Stimulated activated CD4-positive, alpha-beta T cell treated with anti-CD3 and anti-CD28 coated beads, Interleukin-1b, Interleukin-23, amount 100 ng/mL, for 1 hour (primary cell): ENCODE measurements at places on chromosomes 2 and 18.

DNA sequence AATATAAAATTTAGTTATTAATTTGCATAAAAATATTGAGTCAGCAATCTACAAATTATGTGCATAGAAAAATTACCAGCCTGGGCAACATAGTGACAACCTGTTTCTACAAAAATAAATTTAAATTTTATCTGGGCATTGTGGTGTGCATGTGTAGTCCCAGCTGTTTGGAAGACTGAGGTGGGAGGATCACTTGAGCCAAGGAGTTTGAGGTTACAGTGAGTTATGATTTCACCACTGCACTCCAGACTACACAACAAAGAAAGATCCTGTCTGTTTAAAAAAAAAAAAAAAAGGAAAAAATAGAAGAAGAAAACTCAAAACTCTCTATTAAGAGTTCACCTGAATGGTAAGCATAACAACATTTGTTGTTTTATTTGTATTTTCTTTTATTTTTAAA is 1048.4 kb upstream of the CDH2 start:
- no peak for DNase-seq

DNA sequence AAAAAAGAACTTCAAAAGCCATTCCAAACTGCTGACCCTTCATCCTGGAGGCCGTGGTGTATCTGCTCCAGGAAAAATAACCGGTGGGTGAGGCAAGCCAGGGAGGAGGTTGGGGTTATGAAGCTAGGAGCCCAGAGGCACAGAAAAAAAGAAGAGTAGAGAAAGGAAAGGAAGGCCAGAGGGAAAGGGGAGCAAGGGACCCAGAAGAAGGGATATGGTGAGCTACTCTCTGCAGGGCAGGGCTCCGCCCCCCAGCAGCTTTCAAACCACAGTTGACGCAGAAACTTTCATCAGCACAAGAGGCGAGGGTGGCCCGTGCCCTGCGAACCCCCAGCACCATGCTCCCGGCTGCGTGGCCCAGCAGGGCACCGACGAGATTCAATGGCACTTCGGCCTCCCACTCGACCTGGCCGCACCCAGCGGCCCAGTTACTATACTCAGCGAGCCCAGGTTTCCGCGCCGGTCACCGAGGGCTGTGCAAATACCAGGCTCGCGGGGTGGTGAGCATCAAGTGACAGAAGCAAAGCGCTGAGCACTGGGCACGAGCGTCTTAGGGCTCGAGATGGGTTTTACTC is 665 bp downstream of the MCM6 start:
- DNase-seq, result peak; percentile 36

- no peak for DNase-seq
Measured at GRCh38 chr18:37935086-37935485, 369.5 kb upstream of the CELF4 start.

GRCh38 chr2:205865905-205866441 is 183.7 kb downstream of the NRP2 start:
- no peak for DNase-seq

- no peak for DNase-seq
Measured at GRCh38 chr2:85674417-85674816, 6.4 kb upstream of the SFTPB start.

GRCh38 chr18:31419457-31419932 is 28.0 kb upstream of the DSG3 start:
- no peak for DNase-seq

- no peak for DNase-seq
Measured at GRCh38 chr18:3051718-3052410, 38.9 kb upstream of the LPIN2 start.
